Breast epithelium (tissue), 4 donors: ENCODE measurements at places on chromosomes 3 and 15.
A peak's percentile ranks its signal among the peaks of the same experiment; 100 is the strongest.

- no peak for DNase-seq
Observed at GRCh38 chr3:88142094-88142624, 7.6 kb upstream of the C3orf38 start.

- no peak for DNase-seq
Observed at GRCh38 chr15:78056714-78057269, 20.7 kb downstream of the TBC1D2B start.

DNA sequence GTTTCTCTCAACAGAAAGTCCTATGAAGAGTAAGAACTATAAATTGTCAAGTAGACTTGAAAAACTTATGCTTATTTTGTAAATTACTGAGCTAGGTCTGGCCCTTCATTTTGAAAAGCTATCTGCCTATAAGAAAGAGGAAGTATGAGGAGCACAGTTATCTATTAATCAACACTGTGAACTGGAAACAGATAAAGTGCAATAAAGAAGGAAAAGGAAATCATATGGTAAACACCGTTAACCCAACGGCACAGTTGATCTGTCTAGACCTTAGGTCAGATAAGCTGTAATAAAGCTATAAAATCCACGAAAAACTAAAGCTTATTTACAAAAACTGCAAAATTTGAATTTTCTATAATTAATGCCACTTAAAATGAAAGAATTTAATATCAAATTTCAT is 242.5 kb downstream of the ZBTB20 start:
- DNase-seq = no peak

DNA sequence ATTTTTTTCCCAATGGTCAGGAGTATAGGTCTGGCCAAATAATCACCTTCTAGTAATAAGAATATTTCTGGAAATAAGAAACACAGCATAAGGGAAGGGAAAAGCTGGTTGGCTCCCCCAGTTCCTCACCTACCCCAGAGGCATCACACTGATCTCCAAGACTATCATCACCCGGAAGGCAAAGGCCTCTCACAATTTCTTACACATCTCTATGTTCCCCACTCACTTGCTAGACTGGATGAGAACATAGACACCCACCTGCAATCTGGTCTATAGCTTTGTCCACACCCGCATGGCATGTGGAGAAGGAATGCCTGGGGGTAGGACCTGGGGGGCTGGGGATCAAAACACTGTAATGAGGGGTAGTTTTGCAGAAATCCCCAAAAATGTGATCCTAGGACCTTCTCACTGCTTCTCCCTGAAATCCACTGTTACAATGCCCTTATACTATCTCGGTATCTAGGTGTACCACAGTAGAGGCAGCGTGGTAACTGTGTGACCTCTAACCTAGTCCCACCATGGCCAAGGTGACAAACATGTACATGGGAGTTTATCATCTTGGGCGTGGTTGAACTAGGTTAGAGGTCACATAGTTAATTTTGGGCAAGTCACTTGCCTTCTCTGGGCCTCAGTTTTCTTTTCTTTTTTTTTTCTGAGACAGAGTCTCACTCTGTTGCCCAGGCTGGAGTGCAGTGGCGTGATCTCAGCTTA is 29.5 kb upstream of the NRROS start:
- no peak for DNase-seq

- no peak for DNase-seq
Observed at GRCh38 chr15:69497667-69498066, 45.0 kb downstream of the RPLP1 start.

GRCh38 chr3:52433328-52433995 is 11.4 kb downstream of the SEMA3G start:
- peak; percentile 45 for DNase-seq

DNA sequence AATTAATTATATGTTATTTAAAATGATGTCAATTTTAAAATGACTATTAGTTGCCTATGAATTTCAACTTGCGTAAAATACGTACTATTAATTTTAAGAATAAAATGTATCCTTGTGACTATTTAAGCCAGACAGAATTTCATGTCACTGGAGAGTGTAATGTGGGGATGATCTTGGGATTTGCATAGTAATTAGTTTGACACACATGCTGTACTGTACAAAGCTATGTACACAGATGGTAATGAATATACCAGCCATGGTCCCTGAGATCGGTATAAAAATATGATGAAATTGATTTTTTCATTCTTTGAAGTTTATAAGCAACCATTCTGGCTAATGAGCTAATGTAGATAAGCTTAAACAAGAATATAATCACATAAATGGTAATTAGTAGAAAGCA is 134.4 kb upstream of the ROBO1 start:
- no peak for DNase-seq
